NCI-H1092 treated with DMSO at 0.1 percent for 48 hours (cell line): ENCODE measurements at places on chromosomes 2 and 18.

- no peak for DNase-seq
Measured at GRCh38 chr2:25983735-25984134, 1.4 kb upstream of the KIF3C start.

DNA sequence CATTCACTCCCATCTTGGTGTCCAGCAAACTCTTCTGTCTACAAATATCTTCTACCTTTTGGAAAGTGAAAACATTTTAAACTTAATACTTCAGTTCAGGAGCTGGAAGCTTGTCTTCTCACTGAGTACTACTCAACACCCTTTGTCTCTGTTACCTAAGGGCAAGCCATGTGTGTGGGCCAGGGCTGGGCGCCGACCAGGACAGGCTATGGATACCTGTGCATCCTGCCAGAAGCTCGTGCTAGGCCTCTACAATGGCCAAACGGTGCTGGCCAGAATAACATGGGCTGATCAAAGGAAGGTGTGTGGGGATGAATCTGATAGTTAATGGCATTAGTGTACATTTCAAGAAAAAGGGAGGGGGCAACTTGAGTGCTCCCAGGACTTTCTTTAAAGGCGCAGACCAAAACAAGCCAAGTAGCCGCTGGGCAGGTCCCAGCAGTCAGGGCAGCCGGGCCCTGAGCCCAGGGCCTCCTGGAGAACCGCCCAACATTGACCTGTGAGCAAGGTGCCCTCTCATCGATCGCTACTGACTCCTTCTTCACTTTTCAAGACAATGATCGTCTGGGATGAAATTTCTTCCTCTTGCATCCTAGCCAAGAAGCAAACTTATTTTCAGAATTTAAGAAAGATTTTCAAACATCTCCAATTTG is 29.0 kb upstream of the ID2 start:
- DNase-seq: no peak

DNA sequence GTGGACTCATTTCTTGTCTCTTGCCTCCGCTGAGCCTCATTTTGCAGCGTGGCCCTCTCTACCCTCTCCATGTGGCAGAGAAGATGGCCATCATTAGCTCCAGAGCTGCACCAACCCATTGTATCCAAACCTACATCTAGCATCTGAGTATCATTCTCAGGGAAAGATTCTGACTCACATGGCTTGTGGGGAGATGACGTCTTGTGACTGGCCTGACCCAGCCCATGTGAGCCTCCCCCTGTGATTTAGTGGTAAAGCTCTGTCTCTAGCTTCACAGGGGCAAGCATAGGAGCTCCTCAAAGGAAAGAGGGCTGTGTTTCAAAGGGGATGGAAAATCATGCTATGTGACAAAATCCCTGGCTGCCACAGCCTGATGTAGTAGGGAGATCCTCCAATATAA is 87.4 kb upstream of the RBMS1 start:
- DNase-seq: no peak

GRCh38 chr2:218902427-218902826 is 21.8 kb downstream of the WNT10A start:
- no peak for DNase-seq

DNA sequence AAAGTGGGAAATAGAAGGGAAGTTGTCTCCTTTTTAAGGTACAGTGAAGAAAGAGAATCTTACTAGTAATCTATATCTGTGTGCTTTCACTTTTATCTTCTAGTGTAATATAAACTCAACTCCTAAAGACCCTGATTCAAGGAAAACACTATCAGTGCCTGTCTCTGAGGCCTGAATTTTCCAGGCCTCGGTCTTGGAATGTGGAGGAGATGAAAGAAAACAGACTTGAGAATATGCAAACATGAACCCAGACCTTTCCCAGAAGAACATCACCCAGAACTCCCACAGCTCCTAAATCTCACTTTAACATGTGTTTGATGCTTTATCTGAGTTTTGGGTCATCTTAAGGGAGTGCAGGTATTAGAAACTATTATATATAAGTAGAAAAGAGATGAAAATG is 51.8 kb downstream of the EPB41L5 start:
- DNase-seq: no peak

- DNase-seq: no peak
Measured at GRCh38 chr2:31235504-31235902, 1.6 kb downstream of the EHD3 start.

GRCh38 chr18:52236131-52236530 is 103.9 kb upstream of the DCC start:
- no peak for DNase-seq

DNA sequence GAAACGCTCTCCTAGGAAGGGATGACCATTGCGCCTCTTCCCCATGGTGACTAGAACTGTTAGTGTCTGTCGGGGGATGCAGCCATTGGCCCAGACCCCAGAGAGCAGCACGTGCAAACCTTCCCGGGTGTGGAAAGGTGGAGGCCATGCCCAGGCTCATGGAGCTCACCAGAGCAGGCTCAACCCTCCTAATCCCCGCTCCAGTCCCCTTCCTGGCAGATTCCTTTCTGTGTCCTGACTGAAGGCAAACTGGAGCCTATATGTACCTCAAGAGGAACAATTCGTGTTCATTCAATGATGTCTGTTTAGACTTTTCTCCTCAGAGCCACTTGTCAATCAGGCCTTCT is 94.4 kb downstream of the RHOB start:
- DNase-seq: no peak

- no peak for DNase-seq
Measured at GRCh38 chr18:13175754-13176210, 42.8 kb upstream of the LDLRAD4 start.

GRCh38 chr2:28377195-28377816 is 15.4 kb upstream of the FOSL2 start:
- DNase-seq: no peak

GRCh38 chr2:138239902-138240491 is 261.6 kb upstream of the SPOPL start:
- no peak for DNase-seq

DNA sequence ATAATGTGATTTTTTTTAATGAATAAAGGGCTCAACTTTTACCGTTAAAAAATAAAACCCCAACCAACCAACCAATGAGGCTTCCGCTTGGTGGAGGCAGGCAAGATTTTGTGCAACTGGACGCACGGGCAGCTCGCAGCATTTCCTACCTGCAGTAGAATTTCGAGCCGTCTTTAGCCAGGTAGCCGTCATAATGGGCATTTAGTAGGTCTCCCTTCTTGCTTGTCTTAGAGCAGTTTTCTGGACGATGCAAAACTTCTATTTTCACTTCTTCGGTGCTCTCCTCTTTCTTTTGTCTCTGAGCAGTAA is 316 bp downstream of the FKBP7 start:
- no peak for DNase-seq

GRCh38 chr2:233217892-233218377 is 33.5 kb upstream of the ATG16L1 start:
- no peak for DNase-seq

- no peak for DNase-seq
Measured at GRCh38 chr2:48849770-48850169, 94.2 kb upstream of the LHCGR start.

GRCh38 chr2:196162586-196163175 is 8.7 kb downstream of the STK17B start:
- DNase-seq: no peak

DNA sequence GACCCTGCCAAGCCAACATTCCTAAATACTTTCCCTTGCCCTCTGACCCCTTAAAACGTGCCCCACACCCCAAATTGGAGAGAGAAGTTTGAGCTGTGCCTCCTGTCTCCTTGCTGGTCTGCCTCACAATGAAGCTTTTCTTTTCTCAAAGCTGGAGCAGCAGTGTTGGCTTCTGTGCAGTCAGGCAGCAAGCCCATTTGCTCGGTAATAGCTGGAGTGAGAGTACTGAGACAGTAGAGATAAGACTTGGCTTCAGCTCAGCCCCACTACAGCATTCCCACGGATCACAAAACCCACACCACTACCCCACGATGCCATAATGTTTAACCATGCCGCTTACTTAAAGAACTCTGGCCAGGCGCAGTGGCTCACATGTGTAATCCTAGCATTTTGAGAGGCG is 73.0 kb downstream of the NCAPH start:
- no peak for DNase-seq

- DNase-seq: no peak
Measured at GRCh38 chr18:4119127-4119648, 335.9 kb downstream of the DLGAP1 start.

DNA sequence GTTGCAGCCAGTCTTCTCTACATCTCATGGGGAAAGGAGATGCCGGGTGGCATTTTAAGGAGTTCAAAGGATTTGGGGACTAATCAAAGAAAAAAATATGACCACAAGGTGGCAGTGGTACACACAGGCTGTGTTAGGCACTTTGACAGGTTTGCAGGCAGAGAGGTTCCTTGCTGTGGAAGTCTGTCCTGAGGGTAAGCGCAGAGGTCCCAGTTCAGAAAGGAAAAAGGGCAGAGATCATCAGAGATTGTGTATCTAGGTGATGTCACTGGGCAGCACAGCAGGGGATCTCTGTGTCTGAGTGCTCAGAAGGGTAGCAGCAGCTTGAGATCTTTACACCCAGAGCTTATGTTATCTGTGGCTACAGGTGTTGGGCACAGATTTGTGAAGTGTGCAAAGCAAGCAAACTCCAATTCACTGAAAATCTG is 231.4 kb downstream of the LRRTM1 start:
- DNase-seq: peak; percentile 44

DNA sequence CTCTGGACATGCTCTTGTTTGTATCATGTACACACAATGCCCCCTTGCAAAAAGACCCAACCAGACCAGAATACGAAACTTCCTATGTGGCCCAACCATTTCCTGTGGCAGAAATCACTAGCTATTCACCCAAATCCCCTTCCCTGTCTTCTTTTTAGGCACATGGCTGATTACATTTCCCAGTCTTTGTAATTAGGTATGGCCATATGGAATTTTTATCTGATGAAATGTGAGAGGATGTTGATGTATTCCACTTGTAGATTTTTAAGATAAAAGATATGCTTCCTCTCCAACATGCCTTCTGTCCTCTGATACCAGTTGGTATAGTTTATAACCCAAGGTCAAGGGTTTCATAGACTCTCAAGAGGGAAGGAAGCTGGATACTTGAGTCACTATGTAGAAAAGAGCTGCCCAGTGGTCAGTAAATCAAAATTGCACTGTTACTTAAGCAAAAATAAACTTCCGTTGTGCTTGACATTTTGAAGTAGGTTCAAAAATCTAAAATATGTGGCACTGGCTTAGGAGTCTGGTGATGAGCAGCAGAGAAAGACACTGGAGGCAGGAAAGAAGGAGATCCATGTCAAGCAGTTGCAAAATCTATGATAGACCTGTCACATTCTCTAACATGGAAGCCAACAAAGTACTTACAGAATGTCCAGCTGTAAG is 297.4 kb downstream of the SMAD2 start:
- DNase-seq: no peak

DNA sequence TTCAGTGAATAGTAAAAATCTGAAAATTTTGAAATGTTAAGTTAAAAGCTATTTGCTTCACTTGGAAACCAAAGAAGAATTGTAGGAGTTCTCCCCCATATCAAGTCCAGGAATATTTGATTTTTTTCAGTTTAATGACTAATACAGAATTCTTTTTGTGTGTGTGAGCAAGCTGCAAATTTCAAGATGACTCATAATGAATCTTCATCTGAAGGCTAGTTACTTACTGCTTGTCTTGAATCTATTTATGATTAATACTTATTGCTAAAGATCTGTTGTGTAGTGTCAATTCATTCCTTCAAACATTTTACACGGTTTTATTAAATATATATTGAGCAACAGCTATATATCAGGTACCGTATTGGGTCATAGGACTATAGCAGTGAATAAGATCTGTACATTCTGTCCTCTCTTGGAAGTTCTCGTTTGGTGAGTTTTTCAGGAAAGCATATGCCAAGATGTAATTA is 47.8 kb upstream of the CAVIN2 start:
- DNase-seq: no peak

DNA sequence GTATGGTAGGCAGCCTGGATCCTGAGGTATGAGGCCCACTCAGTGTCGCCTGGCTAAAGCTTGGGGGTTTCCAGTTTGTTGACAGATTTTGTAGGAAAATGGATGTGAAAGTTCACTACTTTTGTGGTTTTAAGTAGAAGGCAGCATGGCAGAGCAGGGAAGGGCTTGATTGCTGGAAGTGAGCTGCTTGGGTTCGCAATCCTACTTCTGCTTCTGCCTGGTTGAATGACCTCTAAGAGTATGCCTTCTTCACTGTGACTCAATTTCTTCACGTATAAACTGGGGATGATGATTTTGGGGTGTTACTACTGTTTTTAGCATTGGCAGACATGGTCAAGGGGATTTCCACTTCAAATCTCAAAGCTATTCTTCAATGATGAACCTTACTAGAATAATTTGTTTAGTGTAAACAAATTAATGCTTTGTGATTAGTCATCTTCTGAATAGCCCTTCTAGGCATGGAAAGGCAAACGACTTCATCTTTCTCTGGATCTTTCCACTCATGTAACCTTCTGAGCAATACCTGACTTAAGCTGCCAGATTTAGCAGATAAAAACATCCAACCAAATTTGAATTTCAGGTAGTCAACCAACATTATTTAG is 13.2 kb downstream of the BMP10 start:
- DNase-seq: no peak

DNA sequence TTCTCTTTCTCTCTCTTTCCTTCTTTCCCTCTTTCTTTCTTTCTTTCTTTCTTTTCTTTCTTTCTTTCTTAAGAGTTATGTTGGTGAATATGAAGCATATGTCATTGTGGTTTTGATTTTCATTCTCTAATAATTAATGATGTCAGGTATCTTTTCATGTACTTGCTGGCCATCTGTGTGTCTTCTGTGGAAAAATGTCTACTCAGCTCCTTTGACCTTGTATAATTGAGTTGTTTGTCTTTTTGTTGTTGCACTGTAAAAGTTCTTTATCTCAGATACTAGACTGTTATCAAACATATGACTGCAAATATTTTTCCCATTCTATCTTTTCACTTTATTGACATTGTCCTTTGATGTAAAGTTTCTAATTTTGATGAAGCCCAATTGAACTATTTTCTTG is 645.1 kb downstream of the CNTNAP5 start:
- DNase-seq: no peak

DNA sequence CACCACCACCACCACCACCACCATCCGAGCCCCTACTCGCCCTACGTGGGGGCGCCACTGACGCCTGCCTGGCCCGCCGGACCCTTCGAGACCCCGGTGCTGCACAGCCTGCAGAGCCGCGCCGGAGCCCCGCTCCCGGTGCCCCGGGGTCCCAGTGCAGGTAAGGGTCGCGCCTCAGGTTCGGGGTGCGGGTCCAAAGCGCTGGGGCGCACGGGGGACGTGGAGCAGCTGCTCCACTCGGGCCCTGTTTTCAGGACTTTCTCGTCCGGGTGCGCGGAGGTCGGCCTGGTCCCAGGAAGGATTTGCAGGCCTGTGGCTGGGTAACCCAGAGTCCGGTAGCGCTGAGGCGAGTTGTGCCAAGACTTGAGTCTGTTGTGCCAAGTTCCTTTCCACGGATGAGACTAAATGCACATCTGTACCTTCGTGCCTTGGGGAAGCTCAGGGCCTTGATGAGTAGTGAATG is 2.8 kb downstream of the GATA6 start:
- DNase-seq: no peak

DNA sequence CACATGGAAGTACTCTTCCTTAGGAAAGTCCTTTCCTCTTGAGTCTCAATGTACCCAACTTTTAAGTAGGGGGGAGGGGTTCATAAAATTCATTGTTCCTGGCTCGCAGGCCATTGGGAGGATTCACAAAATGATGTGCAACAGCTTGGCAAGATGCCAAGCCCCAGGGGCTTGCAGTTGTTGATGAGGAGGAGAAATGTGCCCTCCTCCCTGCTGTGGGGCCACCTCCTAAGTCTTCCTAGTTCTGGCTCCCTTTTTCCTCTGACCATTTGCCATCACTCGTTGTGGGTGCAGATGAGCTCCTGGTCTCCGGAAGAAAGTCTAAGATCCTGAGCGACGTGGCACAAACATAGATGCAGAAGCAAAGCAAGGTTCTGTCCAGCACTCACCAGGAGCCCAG is 435.4 kb downstream of the EIPR1 start:
- no peak for DNase-seq

- DNase-seq: no peak
Measured at GRCh38 chr2:105924271-105924670, 179.6 kb downstream of the NCK2 start.
